ENCODE measurements at places on chromosomes 5 and 9. TPM values are rescaled to one million over a fixed set of nuclear protein-coding genes. Genes with fewer than 3 reads are reported as not detected.

GRCh38 chr5:53418826-53419658, 61.4 kb upstream of the FST start:
- H3K4me3 ChIP-seq = no peak overlapping the region
- H3K27me3 ChIP-seq = no peaks in the 10 kb centered on the region
- no peak for DNase-seq
- H3K27ac ChIP-seq = no peak overlapping the region
- no peaks in the 10 kb centered on the region for H3K4me1 ChIP-seq
- H3K36me3 ChIP-seq = no peaks in the 10 kb centered on the region

DNA sequence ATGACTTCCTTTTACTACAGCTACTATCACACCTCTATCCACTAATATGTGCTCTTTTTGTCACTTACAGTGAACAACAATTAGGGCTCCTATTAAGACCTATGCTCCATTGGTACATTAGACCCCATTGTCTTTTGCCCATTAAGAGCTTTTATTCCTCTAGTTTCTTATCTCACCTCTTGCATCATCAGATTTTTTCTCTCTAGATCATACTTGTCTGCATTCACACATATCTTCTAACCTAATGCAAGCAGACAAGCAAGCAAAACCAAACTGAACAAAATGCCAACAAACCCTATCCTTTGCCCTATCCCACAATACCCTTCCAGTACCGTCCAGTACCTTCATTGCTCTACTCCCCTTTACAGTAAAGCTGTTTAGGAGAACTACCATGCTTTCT, 10.1 kb upstream of the RBM27 start:
- H3K36me3 ChIP-seq = no peaks in the 10 kb centered on the region
- H3K27me3 ChIP-seq = no peaks in the 10 kb centered on the region
- no peak for DNase-seq
- H3K4me1 ChIP-seq = no peaks in the 10 kb centered on the region

- H3K4me1 ChIP-seq = peaks cover 27% of the 10 kb centered on the region
- no peak overlapping the region for H3K4me3 ChIP-seq
- no peaks in the 10 kb centered on the region for H3K27me3 ChIP-seq
- no peaks in the 10 kb centered on the region for H3K36me3 ChIP-seq
These were observed 52.4 kb downstream of the FANCC start for GRCh38 chr9:95264954-95265615.

DNA sequence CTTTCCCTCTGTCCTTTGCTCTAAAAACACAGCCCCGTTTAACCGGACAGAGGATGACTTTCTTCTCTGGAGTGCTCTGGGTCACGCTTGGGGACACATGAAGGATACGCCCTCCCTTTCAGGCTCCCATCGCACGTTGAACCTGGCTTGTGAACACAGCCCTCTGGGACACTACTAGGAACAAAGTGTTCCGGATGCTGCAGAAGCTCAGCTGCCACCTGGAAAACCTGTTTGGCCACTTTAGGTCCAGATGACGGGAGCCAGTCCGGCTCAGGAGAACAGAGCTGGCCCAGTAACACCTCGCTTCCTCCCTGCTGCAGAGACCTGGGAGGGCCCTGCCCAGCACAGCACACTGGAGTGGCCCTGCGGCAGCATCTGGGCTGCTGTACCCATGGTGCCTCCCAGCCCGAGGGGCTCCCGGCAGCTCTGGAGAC, 60.1 kb downstream of the GADD45G start:
- no peak overlapping the region for H3K4me3 ChIP-seq
- peaks cover 21% of the 10 kb centered on the region for H3K4me1 ChIP-seq
- H3K36me3 ChIP-seq = no peaks in the 10 kb centered on the region
- no peak for DNase-seq
- H3K27me3 ChIP-seq = no peaks in the 10 kb centered on the region

- no peaks in the 10 kb centered on the region for H3K27me3 ChIP-seq
- peaks cover 8% of the 10 kb centered on the region for H3K4me1 ChIP-seq
- DNase-seq = no peak
- peak overlapping the region; percentile 40 for H3K4me3 ChIP-seq
These were observed 305.4 kb upstream of the MSX2 start for GRCh38 chr5:174418809-174419539.

DNA sequence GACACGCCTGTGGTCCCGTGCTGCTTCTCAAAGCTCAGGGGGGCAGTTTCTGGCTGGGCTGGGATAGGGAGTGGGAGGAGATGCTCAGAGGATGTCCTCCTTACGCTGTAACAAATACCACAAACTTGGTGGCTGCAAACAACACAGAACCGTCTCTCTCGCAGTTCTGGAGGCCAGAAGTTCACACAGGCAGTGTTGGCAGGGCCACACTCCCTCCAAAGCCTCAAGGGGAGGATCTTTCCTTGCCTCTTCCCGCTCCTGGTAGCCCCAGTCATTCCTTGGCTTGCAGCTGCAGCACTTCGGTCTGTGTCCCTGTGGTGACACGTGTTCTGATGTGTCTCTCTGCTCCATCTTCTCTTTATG, 10.4 kb upstream of the ORM1 start:
- H3K36me3 ChIP-seq = peaks cover 11% of the 10 kb centered on the region
- H3K4me1 ChIP-seq = no peaks in the 10 kb centered on the region
- no peak for DNase-seq
- no peaks in the 10 kb centered on the region for H3K27me3 ChIP-seq
- H3K4me3 ChIP-seq = no peak overlapping the region

- H3K27me3 ChIP-seq = no peaks in the 10 kb centered on the region
- H3K4me1 ChIP-seq = peaks cover 25% of the 10 kb centered on the region
- no peaks in the 10 kb centered on the region for H3K36me3 ChIP-seq
- DNase-seq = no peak
- no peak overlapping the region for H3K4me3 ChIP-seq
These were observed 127.8 kb downstream of the KCNIP1 start for GRCh38 chr5:170631466-170632195.

DNA sequence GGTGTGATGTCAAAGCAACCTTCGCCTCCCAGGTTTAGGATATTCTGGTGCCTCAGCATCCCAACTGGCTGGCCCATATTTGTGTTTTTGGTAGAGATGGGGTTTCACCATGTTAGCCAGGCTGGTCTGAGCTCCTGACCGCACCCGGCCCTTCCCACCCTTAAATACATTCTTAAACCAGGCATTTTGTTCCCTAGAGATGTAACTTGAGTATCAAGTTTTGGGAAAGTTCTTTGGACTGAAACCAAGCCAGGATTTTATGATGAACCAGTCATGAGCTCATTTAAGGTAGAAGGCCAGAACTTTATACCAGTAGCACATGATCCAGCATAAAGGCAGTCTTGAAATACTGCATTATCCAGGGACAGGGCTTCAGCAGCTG, 3.5 kb downstream of the RPL7A start:
- H3K27ac ChIP-seq = no peak overlapping the region
- H3K4me1 ChIP-seq = peaks cover 34% of the 10 kb centered on the region
- peaks cover 34% of the 10 kb centered on the region for H3K36me3 ChIP-seq
- no peak for DNase-seq
- H3K27me3 ChIP-seq = no peaks in the 10 kb centered on the region

- H3K27me3 ChIP-seq = no peaks in the 10 kb centered on the region
- H3K27ac ChIP-seq = peak overlapping the region; percentile 14
- no peaks in the 10 kb centered on the region for H3K4me1 ChIP-seq
These were observed 609.8 kb downstream of the IRX1 start for GRCh38 chr5:4205398-4205797.

DNA sequence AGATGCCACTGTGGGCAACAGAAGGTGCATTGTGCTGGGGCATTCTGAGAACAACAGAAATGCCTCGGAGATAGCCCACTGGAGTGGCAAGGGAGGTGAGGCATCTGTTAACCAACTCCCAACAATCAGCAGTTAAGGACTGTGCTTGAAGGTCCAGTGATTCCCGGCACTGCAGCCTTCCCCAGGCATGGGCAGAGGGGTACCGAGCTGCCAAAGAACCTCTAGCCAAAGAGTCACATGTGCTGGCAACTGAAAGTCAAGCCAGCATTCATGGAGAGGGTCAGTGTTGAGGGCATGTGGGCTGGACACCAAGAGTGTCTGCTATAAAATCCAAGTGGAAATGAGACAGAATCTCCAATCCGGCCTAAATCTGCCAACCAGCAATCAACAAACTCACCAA, 149.6 kb downstream of the ASTN2 start:
- no peaks in the 10 kb centered on the region for H3K4me1 ChIP-seq
- H3K27ac ChIP-seq = no peak overlapping the region
- no peak for DNase-seq
- H3K4me3 ChIP-seq = no peak overlapping the region

DNA sequence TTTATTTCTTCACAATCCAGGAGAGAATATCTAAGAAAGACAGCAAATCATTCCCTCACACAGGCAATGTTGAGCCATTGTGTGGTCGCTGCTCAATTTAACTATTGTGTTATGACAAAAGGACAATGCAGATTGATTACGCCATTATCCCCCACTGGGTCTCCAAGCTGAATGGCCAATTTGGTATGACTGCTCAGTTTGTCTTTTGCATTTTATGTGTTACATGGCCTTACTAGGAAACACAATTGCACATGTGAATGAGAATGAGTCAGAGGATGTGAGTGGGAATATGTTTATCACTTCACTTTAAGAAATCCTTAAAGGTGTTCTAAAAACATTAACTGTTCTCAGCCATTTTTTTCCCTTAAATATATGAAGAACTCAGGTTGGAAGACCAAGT, 108.3 kb downstream of the FAM174A start:
- DNase-seq = no peak
- no peak overlapping the region for H3K4me3 ChIP-seq
- H3K4me1 ChIP-seq = no peaks in the 10 kb centered on the region
- H3K36me3 ChIP-seq = no peaks in the 10 kb centered on the region

GRCh38 chr5:41683181-41683580, 172.8 kb upstream of the PLCXD3 start:
- H3K36me3 ChIP-seq = no peaks in the 10 kb centered on the region
- no peak overlapping the region for H3K27ac ChIP-seq
- H3K4me1 ChIP-seq = no peaks in the 10 kb centered on the region
- no peaks in the 10 kb centered on the region for H3K27me3 ChIP-seq
- no peak for DNase-seq
- no peak overlapping the region for H3K4me3 ChIP-seq

Gene DNAH5
- 0.75 TPM for total RNA-seq

Gene GRXCR2
- not detected for total RNA-seq

Gene ROR2
- total RNA-seq = 37.4 TPM

Gene FOXD4L3
- total RNA-seq = not detected

Gene IL5
- total RNA-seq = not detected

Gene CTXN3
- not detected for total RNA-seq

Gene WNT8A
- not detected for total RNA-seq

Gene CD180
- total RNA-seq = 1.8 TPM
